ENCODE measurements at places on chromosomes 4 and X.

- no peak for DNase-seq
These were observed 70.2 kb downstream of the CPZ start for GRCh38 chr4:8662776-8663175.

DNA sequence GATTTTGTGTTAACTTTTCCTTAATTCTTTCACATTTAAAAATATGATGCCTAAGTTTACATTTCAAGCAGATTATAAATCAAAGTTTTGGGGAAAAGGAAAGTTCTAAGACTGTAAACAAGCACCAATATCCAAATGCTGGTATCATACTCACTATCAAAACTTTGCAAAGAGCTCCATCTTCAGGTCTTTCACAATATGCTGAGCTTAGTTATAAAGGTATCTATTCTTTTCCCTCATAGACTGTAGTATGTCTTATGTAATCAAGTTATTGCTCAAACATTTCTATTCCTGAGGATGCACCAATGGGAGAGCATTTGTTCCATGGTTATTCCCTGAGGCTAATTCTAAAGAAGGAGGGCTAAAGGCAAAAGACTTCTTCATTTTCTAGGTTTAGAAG is 207.9 kb upstream of the FAM241A start:
- DNase-seq, result no peak

DNA sequence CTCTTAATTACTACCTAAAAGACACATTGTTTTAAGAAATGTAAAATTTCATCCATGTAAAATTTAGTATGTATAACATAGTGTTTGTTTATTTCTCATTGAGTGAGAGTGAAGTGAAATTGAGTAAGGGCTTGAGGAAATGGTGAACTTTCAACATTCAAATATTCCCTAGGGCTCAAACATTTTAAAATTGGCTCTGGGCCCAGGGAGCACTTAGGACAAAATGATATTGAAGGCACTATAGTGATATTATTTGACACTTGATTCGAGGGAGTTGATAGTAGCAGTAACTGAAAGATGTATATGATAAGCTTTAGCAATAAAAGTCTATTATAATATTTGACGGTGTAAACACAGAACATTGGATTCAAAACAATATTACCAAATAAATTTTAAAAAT is 1244.0 kb upstream of the TENM3 start:
- no peak for DNase-seq

- DNase-seq, result no peak
These were observed 11.8 kb downstream of the ZNF182 start for GRCh38 chrX:47992095-47992380.

DNA sequence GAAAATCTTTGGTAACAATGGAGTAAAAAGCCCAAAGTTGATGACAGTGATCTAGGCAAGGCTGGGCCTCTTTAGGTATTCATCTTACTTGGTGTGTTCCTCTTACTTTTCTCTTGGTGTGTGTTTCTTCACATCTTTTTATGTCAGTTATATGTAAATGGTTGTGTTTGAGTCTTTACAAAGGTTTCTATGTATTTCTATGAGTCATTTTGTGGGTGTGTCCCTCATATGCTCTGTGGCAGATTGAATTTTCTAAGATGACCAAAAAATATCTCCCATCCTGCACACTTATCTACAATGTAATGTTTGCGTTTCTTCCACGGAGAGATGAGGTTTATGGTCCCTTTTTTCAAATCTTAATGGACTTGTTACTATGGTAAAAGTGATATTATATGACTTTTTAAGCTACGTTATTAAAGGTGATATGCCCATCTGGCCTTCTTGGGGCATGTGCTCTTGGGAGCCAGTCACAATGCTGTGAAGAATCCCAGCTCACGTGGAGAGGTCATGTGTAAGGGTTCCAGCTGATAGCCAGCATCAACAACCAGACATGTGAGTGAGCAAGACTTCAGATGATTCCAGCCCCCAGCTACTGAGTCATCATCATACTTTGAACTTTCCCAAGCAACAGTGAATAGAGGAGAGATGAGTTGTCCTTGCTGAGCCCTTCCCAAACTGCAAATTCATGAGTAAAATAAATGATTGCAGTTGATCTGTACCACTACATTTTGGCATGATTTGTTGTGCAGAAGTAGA is 126.9 kb downstream of the CBLL2 start:
- no peak for DNase-seq

DNA sequence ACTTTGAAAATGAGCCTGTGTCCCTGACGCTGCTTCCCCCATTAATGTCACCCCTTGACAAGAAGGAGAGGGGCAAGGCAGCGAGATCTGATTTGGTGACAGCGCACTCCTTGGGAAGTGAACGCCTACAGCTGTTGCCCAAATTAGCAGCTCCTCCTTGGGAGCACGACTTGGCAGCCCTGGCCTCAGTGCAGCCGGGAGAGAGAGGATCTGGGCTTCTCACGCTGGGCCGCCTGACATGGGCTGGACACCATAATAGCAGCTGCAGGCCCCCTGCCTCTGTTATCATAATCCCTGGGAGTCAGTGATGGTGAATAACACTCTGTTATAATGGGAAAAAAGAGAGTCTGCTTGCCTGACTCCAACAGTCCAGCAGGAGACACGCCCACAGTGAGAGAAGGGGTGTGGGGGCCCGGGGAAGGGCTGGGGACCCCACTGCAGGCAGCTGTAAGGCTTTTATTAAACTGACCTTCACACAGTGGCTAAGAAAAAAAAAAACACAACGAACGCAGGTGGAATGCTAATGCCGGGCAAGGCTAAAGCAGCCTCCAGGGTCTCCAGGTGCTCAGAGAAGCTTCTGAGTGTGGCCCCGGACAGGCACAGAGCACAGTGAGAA is 73.3 kb downstream of the PSAPL1 start:
- no peak for DNase-seq

GRCh38 chr4:51840781-51841180 is 2.2 kb upstream of the DCUN1D4 start:
- DNase-seq, result no peak

DNA sequence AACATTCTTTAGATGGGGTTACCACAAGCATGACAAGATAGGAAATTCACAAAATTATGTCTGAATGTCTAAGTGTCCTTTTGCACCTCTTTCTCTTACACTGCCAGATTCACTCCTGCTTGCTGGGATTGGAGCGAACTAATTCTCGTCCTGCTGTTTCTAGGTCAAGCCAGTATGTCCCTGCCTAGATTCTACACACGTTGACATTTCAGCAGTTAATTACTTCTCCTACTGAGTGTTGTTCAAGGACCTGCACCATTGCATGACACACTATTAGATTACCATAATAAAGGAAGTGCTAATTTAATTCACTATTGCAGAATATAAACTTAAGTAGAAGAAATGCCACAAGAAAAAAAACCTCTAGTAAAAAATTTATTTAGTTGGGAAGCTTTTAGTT is 1911.7 kb downstream of the PCDH7 start:
- no peak for DNase-seq

GRCh38 chrX:31670245-31670644 is 598.4 kb upstream of the FTHL17 start:
- DNase-seq, result no peak

DNA sequence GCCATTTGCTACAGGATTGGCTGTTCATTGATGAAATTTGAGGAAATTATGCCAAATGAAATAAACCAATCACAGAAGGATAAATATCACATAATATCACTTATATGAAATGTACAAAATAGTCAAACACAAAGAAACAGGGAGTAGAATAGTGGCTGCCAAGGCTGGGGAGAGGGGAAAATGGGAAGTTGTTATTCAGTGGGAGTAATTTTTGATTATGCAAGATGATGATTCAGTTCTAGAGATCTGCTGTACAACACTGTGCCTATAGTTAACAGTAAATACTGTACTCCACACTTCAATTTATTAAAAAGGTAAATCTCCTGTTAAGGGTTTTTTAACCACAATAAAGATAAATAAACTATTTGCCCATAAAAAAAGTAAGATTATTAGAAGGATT is 101.1 kb downstream of the TMA16 start:
- DNase-seq, result no peak

GRCh38 chr4:162871990-162872389 is 294.7 kb downstream of the NAF1 start:
- no peak for DNase-seq

GRCh38 chrX:149807747-149808458 is 26.2 kb downstream of the MAGEA9 start:
- no peak for DNase-seq

- DNase-seq, result no peak
These were observed 87.4 kb upstream of the CT45A1 start for GRCh38 chrX:135625995-135626394.

GRCh38 chr4:77076889-77077635 is 1.3 kb upstream of the CCNI start:
- DNase-seq, result no peak

GRCh38 chr4:10893395-10893794 is 208.8 kb upstream of the CLNK start:
- DNase-seq, result no peak

GRCh38 chrX:17738737-17739535 is 1.6 kb downstream of the SCML1 start:
- no peak for DNase-seq

- DNase-seq, result no peak
These were observed 248.6 kb downstream of the PCDH18 start for GRCh38 chr4:137283737-137284136.

- DNase-seq, result no peak
These were observed 163.3 kb downstream of the MID1 start for GRCh38 chrX:10457092-10457491.

- DNase-seq, result no peak
These were observed 62.1 kb downstream of the GPRIN3 start for GRCh38 chr4:89245459-89245858.

GRCh38 chr4:14111730-14112181 is 484.2 kb upstream of the BOD1L1 start:
- DNase-seq, result no peak

GRCh38 chr4:114177628-114178027 is 198.2 kb upstream of the ARSJ start:
- no peak for DNase-seq

DNA sequence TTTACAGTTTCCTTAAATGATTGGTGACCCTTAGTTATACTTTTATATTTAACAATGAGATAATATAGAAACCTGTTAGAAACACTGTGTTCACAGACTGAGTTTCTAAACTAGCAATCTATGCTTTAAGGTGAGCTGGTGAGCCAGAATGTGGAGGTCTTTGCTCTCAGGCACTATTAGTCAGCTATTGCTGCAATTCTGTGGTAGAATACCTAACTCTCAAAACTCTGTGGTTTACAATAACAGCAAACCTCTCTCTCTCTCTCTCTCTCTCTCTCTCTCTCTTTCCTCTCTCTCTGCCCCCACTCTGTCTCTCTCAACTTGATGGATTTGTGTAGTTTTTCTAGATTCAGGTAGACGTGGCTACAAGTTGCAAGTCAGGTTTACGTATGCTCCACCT is 17.6 kb upstream of the LCORL start:
- DNase-seq, result no peak

- DNase-seq, result no peak
These were observed 1766.3 kb upstream of the PCDH10 start for GRCh38 chr4:131382839-131383238.

DNA sequence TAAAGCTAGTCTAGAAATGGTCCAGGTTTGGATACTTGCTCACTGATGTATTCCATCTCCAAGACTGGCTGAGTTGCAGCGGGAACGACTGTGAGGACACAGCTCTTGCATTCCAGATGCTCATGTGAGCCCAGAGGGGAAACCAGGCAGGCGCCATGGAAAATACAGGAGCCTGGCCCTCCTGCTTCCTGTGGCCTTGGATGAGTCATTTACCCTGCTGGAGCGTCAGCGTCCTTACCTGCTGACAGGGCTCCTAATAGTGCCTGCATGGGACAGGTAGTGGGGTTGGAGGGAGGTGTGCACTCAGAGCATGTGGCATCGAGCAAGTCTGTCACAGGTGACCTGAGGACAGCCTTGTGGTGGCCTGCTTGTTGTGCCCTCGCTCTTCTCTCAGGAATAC is 69.4 kb downstream of the NSG1 start:
- DNase-seq, result no peak

DNA sequence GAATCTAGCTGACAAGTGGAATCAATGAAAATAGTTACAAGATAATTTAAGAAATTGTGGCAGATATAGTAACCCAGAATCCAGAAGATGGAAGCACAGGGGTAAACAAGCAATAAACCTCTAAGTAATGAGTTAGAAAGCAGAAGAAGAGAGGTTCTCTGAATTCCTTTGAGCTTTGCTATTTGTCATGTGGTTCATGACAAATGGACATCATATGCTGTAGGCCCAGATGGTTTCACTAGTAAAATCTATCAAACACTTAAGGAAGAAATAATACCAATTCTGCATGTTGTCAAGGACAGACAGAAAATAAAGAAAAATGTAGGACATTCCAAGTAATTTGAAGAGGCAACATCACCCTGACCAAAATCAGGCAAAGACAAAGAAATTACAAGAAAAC is 480.8 kb upstream of the INTU start:
- no peak for DNase-seq

- DNase-seq, result no peak
These were observed 104.6 kb upstream of the BMPR1B start for GRCh38 chr4:94653095-94653649.

GRCh38 chr4:159376289-159376688 is 273.4 kb downstream of the RAPGEF2 start:
- no peak for DNase-seq

- no peak for DNase-seq
These were observed 33.2 kb upstream of the OCIAD2 start for GRCh38 chr4:48939785-48940184.

All from stimulated activated CD8-positive, alpha-beta memory T cell treated with anti-CD3 and anti-CD28 coated beads, Interleukin-7, amount 100 ng/mL, for 24 hours (primary cell).